ENCODE measurements at places on chromosomes 6 and 20.

DNA sequence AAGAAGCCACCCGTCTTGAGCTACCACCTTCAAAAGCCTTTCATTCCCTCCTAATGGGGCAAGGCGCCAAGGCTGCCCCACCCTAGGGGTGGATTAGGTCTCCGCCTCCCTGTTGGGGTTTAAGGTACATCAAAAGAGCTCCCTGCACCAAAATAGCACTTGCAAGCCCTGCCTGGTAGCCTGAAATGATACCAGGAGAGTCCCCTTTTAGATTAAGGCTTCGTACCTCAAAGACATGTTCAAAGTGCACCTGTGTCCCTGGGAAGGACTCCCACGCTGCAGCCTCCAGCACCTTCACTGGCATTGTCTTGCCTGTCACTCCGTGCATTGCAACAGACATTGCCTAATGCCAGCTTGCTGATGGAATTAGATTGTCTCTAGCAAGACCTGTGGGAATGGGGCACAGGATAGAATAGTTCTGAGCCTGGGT lies 15.7 kb upstream of the CDKN1A start:
- DNase-seq, result no peak

GRCh38 chr6:111958534-111958933 lies 85.3 kb upstream of the FYN start:
- no peak for DNase-seq

GRCh38 chr6:170476360-170476759 lies 76.7 kb downstream of the PSMB1 start:
- DNase-seq, result no peak

- DNase-seq, result no peak
Observed at GRCh38 chr6:53979468-53980067, 131.7 kb upstream of the MLIP start.

- DNase-seq, result no peak
Observed at GRCh38 chr6:33853026-33853425, 49.2 kb upstream of the MLN start.

DNA sequence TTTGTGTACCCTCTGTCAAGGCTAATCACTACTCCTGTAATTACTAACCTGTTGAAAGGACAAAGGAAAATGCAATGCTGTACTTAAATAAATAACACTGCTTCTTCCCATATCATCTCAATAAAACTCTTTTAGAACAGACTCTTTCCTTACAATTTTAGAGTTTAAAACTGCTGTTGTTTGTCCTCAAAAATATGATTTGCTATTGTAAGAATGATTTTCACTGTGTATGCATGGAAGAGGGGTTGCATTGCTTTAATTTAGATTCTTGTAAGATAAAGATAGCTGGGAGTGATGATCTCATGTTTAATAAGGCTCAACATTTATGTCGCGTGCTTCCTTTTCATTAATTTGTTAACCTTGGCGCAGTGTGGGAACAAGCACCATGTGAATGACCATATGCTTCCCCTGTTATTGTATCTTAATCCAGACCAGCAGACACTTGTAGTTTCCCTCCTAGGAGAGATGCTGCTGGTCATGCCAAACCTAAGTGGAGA lies 89.8 kb upstream of the ATXN1 start:
- DNase-seq, result no peak

DNA sequence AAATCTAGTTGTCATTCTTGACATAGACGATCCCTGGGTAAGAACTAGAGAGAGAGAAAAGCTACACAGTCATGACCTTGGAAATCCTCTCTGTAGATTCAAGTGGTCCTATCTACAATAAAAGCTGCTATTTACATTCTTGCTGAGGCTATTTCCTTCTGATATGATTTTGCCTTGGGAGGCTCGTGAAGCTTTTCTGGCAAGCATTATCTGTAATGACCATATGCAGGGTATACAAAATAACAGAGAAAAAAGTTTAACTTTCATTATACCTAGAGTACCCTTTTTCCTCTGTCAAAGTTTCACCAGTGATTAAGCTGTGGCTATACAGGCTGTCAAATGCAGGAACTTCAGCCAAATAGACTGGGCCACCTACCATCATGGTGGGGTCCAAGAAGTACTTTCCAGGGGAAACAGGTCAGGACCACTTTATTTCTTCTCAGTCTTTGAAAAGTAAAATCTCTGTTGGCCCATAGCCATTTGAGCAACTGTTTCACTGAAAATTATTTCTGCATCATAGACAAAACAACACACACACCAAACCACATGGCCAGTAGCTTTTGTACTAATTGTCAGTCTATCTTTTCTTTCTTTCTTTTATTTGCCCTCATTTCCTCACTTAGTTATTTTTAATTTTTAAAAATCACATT lies 677.0 kb upstream of the ID4 start:
- no peak for DNase-seq

DNA sequence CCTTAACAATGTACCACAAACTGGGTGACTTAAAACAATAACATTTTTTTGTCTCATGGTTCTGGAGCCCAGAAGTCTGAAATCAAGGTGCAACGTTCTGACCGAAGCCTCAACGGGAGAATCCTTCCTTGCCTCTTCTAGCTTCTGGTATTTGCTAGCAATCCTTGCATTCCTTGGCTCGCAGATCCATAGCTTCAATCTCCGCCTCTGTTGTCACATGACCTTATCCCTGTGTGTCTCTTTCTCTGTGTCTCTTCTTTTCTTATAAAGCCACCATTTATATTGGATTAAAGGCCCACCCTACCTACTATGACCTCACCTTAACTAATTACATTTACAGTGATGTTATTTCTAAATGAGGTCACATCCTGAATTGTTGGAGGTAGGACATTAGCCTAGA lies 37.2 kb upstream of the DOK5 start:
- no peak for DNase-seq
